ENCODE measurements at places on chromosomes 7 and 10. TPM values are rescaled to one million over a fixed set of nuclear protein-coding genes. Genes with fewer than 3 reads are reported as not detected.

Gene ENKUR
- total RNA-seq = not detected

Gene PTPN12
- total RNA-seq = 37.8 TPM

Gene VPS37D
- 5.8 TPM for total RNA-seq

Gene RABGEF1
- 19.1 TPM for total RNA-seq

Gene ITIH5
- total RNA-seq = 0.91 TPM

Gene TRPV5
- not detected for total RNA-seq

Gene PLCE1
- total RNA-seq = 1.6 TPM

Gene MEIG1
- not detected for total RNA-seq

Gene ANKRD30A
- total RNA-seq = not detected

Gene RARRES2
- 377 TPM for total RNA-seq

Gene NEURL1
- not detected for total RNA-seq

Gene WNT8B
- not detected for total RNA-seq

Gene TFPI2
- total RNA-seq = 1,251 TPM

Gene CRYGN
- total RNA-seq = not detected

Gene ERVW-1
- not detected for total RNA-seq

Gene CLDN3
- total RNA-seq = not detected

Gene SRRM3
- total RNA-seq = 7.1 TPM

Gene ATP5F1C
- total RNA-seq = 268 TPM

Gene SEMA4G
- total RNA-seq = 6.1 TPM

Data from epithelial cell of alveolus of lung (primary cell).